ENCODE measurements at places on chromosomes 2 and 18. TPM values are rescaled to one million over a fixed set of nuclear protein-coding genes. Genes with fewer than 3 reads are reported as not detected.

The PLCD4 gene
- 1.0 TPM for total RNA-seq

DNA sequence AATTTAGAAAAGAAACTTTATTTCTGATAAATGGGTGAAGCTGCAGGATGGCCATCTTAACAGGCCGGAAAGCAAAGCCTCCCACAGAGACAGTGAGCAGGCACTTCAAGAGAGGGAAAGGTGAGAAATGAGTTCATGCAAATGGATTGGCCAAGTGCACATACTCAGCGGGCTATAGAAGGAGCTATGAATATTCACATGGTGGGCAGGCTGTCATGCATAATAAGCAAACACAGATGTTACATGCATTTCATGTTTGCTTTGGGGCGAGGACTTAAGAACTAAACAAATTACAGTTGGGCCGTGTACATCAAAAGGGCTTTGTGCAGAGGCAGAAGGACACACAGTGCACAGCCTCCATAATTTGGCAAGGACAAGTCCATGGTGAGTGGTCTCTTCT is 69.8 kb upstream of the MAL start:
- H3K4me1 ChIP-seq: no peaks in the 10 kb centered on the region
- no peak overlapping the region for H3K27ac ChIP-seq
- no peak for DNase-seq
- no peak overlapping the region for H3K4me3 ChIP-seq
- peaks cover 4% of the 10 kb centered on the region for H3K27me3 ChIP-seq

GRCh38 chr2:48026865-48027264 is 120.6 kb upstream of the FBXO11 start:
- H3K27ac ChIP-seq: no peak overlapping the region
- DNase-seq: no peak
- H3K36me3 ChIP-seq: no peaks in the 10 kb centered on the region
- H3K4me3 ChIP-seq: no peak overlapping the region
- H3K4me1 ChIP-seq: no peaks in the 10 kb centered on the region

DNA sequence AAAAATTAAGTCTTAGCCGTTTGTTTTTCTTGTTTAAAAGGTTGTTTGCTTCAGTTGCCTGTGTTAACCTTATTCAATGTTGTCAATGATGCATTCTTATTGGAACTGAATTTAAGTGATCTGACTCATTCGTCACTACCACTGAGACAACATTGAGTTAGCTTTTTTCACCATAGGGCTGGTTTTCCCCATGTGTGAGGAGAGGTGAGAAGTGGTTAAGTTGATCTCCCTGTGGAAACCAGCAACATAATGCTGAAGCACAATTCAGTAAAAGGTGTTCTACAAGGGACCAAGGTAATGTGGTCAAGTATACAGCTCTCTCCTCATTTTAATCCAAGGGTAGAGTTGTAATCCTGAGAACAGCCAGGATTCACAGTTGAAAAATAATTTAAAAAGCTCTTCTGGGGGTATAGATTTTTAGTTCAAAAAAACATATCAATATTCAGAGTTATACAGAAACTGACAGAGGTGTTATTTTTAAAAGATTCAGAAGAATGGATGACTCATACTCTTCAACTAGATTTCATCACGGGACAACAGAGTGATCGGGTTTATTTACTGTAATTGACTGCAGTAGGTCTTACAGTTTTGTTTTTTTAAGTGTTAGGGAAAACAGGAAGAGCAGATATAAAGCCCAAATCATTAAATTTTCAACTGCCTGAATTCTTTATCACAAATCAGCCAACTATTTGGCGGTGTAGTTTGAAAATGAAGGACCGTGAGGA is 12.6 kb downstream of the NOP58 start:
- no peak overlapping the region for H3K27ac ChIP-seq
- no peak for DNase-seq
- no peaks in the 10 kb centered on the region for H3K27me3 ChIP-seq
- H3K36me3 ChIP-seq: peaks cover 25% of the 10 kb centered on the region
- no peak overlapping the region for H3K4me3 ChIP-seq
- no peaks in the 10 kb centered on the region for H3K4me1 ChIP-seq

DNA sequence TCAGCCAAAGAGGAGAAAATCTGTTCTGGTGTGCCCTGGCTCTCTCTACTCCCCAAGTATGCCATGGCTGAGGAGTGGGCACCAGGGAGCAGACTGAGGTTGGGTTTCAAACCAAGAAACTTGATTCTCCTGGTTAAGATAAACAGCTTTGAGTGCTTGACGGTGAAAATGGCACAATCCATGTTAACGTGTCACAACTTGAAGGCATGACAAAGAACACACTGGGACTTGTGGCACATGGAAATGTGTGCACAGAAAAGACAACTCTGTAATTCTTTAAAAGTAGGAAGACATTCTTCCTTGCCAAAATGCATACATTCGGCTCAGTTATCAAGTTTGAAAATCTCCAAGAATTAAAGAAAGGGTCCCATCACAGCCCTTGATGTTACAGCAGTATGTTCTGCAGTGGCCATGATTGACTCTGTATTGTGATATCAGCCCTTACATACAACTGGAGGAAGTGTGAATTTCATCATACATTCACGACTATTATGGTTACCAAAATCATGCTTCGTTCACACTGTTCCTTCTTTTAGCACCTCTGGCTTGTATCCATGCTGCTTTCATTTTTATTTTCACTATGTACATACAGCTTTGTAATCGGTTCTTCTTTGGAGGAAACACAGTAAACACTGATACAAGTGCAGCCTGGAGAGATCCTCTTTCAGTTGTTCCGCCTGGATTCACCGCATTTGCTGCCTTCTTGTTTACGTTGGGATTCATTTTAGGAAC is 15.6 kb upstream of the ACTG2 start:
- peaks cover 4% of the 10 kb centered on the region for H3K4me1 ChIP-seq
- H3K4me3 ChIP-seq: no peak overlapping the region
- no peak overlapping the region for H3K27ac ChIP-seq
- peaks cover 8% of the 10 kb centered on the region for H3K27me3 ChIP-seq
- H3K36me3 ChIP-seq: peaks cover 3% of the 10 kb centered on the region

GRCh38 chr18:57918601-57919000 is 115.5 kb upstream of the ATP8B1 start:
- no peak overlapping the region for H3K4me3 ChIP-seq
- DNase-seq: no peak
- H3K4me1 ChIP-seq: peaks cover 16% of the 10 kb centered on the region
